ENCODE measurements at places on chromosomes 6 and 20.

DNA sequence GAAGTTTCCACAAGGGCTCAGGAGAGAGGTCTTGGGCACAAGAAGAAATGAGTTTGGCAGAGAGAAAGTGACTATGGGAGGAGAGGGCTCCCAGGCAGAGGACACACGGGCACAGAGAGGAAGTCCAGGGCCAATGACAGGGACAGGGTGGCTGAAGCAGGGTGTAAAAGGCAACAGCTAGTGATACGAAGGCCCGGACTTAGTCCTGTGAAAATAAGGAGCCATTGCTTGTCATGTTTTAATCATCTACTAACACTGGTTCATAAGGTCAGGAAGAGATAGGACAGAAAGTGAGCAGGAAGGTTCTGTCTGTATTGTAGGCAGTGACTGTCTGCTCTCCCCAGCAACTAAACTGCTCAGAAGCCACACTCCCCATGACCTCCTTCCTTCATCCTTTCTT is 204.7 kb upstream of the SHLD1 start:
- no peak for DNase-seq

GRCh38 chr6:44020148-44020547 is 107.1 kb downstream of the MRPL14 start:
- no peak for DNase-seq

- DNase-seq: no peak
These were observed 268.0 kb upstream of the RNF217 start for GRCh38 chr6:124694139-124694705.

GRCh38 chr6:53734473-53735299 is 60.1 kb upstream of the LRRC1 start:
- peak; percentile 59 for DNase-seq

GRCh38 chr6:4606016-4606415 is 170.2 kb upstream of the CDYL start:
- no peak for DNase-seq

- no peak for DNase-seq
These were observed 57.0 kb downstream of the RNF144B start for GRCh38 chr6:18444111-18444510.

GRCh38 chr6:15776458-15776980 is 113.7 kb upstream of the DTNBP1 start:
- no peak for DNase-seq

GRCh38 chr20:57231951-57232428 is 34.5 kb downstream of the BMP7 start:
- no peak for DNase-seq

DNA sequence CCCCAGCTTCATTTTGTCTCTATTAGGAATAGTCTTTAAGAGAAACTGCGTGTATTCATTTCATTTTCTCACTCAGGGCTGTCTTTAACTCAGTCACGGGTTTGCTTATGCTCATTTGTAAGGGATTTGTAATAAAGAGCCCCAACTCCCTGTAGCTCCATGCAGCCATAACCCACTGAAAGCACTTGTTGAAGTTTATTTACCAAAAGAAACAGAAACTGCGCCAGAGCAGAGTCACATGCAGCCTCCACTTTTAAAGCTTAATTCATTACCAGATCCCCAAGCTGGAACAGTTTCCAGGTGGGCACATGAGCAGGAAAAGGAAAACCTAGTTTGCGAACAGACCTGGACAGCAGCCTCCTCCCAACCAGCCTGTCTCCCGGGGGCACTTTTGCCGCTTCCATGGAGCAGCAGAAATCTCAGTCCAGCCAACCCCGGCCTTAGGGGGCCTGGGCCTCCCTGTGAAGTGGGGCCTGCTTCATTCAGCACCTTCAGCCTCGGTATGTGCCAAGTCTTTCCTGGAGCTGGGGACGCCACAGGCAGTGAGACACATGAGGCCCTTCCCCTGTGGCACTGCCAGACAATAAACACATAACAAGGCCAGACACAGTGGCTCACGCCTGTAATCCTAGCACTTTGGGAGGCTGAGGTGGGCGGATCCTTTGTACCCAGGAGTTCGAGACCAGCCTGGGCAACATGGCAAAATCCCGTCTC is 4.5 kb downstream of the BCAS4 start:
- DNase-seq: no peak

GRCh38 chr20:38353316-38353715 is 7.0 kb downstream of the LBP start:
- DNase-seq: peak; percentile 63

GRCh38 chr6:170410241-170410640 is 103.7 kb downstream of the FAM120B start:
- DNase-seq: no peak

Data from KBM-7 (cell line).